H4 (cell line): ENCODE measurements at places on chromosomes 5 and 9.

DNA sequence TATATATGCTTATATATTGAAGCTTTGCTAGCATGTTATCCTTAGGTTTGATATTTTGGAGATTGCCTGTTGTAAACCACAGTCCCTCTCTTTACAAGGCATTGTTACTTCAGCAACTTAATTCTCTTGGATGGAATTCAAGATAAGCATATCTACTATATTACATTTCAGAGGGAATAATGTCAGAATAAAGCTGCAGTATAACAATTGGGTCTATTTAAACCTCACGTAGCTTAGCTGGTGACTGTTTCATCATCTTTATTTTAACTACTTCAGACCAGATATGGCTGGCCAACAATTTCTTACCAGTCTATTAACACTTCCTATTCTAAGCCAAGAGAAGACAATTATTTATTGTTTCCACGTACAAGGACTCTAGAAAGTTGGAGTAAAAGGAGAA, 27.1 kb downstream of the ZCCHC10 start:
- DNase-seq, result no peak

- peak; percentile 62 for DNase-seq
These were observed 796 bp upstream of the GADD45G start for GRCh38 chr9:89603767-89604665.

- DNase-seq, result no peak
These were observed 3.1 kb downstream of the OLFM1 start for GRCh38 chr9:135090547-135090946.

DNA sequence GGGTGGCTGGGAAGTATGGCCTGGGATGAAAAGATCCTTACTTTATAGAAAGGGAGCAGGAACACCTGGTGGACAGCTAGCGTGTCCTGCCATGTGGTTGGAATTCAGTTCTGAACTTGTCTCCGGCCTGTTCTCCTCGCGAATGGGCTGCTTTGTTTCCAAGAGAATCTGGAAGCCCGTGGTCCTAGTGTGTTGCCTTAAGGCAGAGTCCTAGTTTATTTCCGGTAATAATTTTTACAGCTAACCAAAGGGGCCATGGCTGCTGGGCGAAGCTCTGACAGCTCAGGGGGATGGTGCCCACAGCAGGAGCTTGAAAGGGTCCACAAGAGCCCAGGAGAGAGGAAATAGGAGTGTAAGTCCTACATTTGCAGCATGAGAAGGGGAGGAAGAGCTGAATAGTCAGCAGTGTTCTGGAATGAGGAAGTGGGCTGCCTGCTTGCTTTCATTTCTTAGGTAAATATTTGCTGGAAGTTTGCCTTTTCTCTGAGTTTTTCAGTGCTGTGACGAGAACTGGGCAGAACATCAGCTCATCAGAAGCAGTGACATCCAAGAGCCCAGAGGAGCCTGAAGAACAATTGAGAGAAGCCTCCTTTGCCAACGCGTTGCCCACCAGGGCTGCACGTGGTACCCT, 13.1 kb upstream of the IGFBPL1 start:
- peak; percentile 66 for DNase-seq

GRCh38 chr9:134605966-134606357, 35.6 kb upstream of the COL5A1 start:
- DNase-seq, result no peak

- DNase-seq, result peak; percentile 83
These were observed 7.8 kb downstream of the RAPGEF1 start for GRCh38 chr9:131732061-131732526.

- DNase-seq, result peak; percentile 10
These were observed 433.4 kb upstream of the BRINP1 start for GRCh38 chr9:119802621-119803020.

DNA sequence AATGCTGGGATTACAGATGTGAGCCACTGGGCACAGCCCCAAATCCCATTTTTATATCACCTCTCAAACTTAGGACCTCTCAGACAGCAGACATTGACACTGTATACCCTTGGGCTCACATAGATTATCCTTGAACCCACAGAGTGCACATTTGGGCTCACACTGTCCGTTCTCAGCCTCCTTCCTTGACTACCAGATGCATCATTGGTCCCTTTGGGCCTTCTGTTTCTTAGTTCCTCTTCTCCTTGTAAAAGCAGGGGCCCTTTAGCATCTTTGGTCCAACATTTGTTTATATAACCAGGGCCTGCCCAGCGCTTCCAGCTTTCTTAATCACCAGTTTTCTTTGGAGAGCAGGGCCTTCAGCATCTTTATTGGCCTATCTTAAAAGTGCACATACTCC, 126.2 kb downstream of the SEC61B start:
- DNase-seq, result no peak
